Effector CD4-positive, alpha-beta T cell (primary cell): ENCODE measurements at places on chromosomes 13 and 19.
A peak's percentile ranks its signal among the peaks of the same experiment; 100 is the strongest.

DNA sequence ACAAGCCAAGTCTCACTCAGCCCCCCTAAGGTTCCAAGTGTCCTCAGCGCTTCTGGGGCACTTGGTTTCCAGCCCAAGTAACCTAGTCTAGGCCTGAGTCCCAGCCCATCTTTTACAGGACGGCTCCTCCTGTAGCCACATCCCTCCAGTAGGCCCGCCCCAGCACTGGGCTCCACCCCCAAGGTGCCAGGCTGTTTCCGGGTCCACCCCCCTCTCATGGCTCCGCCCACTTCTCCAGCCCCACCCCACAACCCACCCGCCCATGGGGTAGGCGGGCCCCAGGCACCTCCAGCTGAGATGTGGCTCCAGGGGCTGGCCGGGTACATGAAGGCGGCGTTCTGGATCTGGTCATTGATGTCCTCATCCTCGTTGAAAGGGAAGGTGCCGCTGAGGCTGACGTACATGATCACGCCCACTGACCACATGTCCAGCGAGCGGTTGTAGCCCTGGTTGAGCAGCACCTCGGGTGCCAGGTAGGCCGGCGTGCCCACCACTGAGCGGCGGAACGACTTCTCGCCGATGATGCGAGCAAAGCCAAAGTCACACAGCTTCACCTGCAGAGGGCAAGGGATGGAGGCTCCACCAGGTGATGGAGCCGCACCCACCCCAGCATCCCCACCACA lies 17.2 kb upstream of the DACT3 start:
- DNase-seq, result peak; percentile 33

DNA sequence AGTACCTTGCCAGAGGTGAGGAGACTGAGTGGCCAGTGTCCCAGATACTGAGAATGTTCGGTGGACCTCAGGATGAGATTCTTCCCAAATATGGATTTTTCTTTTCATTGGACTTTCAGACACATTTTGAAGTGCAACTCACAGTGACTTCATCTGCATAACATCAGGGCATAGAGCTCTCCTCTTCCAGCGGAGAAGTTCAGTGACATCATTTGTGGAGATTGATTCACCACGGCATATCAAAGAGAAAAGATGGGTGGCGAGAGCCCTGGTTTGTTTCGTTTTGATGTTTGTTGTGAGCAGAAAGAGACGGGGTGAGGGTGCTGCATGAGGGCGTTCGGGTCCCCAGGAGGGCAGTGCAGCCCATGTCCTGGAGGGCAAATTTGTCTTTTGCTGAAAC lies 120.1 kb upstream of the GPR12 start:
- no peak for DNase-seq

DNA sequence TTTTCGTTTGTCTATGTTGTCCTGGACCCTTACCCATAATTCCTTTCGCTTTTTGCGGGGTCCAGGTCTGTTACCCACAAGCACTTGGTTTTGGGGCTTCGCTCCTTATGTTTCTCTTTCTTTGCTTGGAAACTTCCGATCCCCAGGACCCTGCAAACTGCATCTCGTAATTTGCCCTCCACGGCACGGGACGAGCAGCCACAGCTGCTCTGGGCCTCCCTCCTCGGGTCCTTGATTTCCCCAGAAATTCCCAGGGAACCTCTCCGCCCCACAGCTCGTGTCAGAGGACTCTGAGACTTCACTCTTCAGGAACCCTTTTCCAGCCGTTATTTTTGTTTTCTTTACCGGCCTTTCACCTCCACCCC lies 599 bp downstream of the SNRNP70 start:
- DNase-seq, result no peak

DNA sequence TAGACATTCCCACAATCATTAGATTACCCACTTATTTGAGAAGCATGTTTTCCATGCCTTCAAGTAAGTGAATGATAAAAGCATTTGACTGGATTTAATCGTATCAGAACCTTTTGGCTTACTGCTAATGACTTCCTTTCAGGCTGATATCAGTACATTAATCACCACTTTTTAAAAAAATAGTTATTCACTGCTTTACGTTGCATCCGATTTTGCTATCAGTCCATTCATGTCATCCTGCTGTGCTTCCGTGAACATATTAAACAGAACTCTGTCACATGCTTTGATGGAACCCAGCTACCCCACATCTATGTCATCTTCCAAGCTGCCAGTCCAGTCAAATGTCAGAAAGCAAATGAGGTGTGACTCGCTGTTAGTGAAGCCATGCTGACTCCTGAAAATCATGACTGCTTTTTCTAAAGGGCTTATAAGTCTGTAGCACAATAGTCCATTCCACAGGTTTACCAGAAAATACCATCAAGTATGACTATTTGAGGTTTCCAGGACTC lies 440.9 kb downstream of the IRS2 start:
- DNase-seq, result no peak

DNA sequence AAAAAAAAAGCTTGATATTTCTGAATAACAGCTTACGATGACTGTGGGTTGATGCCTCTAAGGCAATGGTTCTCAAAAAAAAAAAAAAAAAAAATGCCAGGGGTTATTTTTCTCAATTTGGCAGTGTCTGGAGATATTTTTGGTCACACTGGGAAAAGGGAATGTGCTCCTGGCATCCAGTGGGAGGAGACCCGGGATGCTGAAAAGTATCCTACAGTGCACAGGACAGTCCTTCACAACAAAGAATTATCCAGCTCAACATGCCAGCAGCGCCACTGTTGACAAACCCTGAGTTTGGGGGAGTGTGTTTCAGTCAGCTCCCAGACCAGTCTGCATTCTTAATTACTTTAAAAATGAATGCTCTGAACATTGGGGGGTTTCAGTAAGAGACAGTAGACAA lies 54.5 kb downstream of the FLT3 start:
- DNase-seq, result no peak

DNA sequence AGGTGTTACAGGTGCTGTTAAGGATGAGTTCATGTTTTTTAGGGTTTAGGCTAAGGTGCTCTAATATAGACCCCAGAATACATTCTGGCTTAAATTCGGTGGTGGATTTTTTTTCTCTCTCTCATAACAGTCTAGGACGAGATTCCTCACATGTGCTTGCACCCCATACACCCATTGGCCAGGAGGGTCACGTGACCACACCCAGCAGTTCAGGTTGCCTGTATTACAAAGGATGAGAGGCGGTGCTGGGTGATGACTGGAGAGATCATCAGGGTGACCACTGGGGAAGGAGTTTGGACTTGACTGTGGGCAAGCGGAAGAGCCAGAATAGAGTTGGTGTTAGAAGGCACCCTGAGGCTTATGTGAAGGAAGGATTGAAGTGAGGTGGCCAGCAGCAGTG lies 27.7 kb downstream of the PPP2R1A start:
- DNase-seq, result no peak

- DNase-seq, result no peak
These were observed 3.7 kb upstream of the PEX11G start for GRCh38 chr19:7492558-7492957.

DNA sequence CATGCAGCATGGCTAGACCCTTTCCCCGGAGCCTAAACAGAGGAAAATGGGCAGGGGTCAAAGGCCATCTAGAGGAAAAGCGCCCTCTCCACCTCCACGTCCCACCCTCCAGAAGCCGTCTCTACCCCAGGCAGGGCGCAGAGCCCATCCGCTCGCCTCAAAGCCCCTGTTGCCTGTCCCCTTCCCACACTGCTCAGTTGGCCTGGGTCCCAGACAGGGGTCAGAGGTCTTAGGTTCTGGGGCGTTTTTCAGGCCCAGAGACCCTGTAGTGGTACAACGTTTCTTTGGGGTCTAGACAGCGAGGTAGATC lies 285 bp downstream of the TMEM143 start:
- no peak for DNase-seq

DNA sequence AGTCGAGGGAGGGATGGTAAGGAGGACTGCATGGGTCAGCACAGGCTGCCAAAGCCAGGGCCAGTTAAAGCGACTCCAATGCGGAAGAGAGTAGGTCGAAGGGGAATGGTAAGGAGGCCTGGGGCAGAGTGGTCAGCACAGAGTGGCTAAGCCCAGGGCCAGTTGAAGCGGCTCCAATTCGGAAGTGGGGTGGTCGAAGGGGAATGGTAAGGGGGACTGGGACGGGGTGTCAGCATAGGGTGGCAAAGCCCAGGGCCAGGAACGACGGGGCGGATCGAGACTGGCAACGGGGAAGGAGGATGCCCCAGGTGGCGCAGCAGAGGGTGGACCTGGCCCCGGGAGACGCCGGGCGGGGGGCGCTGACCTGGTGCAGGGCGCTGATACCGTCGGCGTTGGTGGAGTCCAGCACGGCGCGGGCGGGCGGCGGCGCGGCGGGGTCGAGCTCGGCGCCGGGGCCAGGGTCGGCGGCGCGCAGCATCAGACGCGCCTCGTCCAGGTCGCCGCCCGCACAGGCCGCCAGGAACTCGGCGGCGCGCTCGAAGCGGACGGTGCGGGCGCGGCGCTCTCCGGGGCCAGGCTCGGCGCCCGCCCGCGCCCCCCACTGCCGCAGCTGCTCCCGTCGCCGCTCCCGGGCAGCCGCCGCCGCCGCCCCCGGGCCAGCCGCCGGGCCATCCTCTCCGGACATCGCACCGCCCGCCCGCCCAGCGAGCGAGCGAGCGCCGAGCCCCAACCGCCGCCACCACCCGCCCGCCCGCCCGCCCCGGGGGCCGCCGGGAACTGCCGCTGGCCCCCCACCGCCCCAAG lies at the start of gene PPP1R12C:
Gene PPP1R12C, minus strand, starts transcription at position 779 of the 804 bp plus-strand sequence. Its CDS starts 94 bp downstream, at position 685.
- no peak for DNase-seq

DNA sequence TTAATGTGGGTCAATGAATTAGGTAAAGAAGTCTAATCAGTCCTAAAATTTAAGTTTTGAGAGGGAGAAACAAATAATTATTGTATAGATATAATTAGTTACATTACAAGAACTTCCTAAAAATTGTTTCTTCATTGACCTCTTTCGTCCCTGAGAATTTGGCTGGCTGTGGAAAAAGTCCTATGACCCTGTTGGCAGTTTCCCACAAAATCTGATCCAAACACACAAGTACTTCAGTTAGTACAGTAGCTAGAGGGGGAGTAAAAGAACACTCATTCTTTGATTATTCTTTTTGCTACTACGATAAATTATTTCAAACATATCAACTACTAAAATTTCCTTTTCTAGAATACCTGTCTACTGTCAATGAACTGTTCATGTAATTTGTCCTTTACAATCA lies 11.3 kb downstream of the POSTN start:
- no peak for DNase-seq

GRCh38 chr19:28292822-28293500 lies 920.0 kb downstream of the UQCRFS1 start:
- no peak for DNase-seq

GRCh38 chr19:13459351-13459750 lies 46.9 kb downstream of the CACNA1A start:
- DNase-seq, result no peak

GRCh38 chr19:48483301-48483700 lies 14.1 kb downstream of the CYTH2 start:
- DNase-seq, result no peak

DNA sequence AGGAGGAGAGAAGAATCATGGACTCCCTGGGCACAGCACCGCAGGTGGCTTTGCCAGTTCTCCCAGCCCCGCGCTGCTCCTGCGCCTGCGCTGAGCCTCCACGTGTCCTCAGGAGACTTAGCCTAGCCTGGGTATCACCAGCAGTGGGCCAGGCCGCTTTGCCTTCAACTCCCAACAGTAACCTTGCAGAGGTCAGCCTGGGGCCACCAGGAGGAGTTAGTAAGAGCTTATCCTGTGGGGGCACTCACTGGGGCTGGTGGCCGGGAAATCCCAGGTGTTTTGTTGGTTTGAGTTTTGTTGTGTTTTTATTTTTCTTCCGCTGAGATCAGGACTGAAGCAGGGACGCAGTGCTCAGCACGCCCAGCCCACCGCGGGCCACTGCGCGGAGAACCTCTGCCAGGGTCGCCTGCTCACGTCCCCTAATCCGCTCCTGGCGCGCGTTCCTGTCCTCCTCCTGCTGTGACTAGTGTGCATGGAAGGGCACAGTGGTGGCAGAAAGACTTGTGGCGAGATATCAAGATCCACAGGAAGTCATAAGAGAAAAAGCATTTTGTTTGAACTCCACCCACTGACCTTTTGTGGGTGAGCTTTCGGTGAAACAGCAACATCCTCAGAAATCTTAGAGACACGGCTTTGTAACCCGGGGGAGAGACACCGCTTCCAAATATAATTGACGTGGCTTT lies 207.4 kb upstream of the RFC3 start:
- peak; percentile 33 for DNase-seq

GRCh38 chr13:103731959-103732358 lies 665.7 kb upstream of the SLC10A2 start:
- DNase-seq, result no peak

GRCh38 chr19:15871570-15871969 lies 26.3 kb downstream of the CYP4F2 start:
- no peak for DNase-seq

DNA sequence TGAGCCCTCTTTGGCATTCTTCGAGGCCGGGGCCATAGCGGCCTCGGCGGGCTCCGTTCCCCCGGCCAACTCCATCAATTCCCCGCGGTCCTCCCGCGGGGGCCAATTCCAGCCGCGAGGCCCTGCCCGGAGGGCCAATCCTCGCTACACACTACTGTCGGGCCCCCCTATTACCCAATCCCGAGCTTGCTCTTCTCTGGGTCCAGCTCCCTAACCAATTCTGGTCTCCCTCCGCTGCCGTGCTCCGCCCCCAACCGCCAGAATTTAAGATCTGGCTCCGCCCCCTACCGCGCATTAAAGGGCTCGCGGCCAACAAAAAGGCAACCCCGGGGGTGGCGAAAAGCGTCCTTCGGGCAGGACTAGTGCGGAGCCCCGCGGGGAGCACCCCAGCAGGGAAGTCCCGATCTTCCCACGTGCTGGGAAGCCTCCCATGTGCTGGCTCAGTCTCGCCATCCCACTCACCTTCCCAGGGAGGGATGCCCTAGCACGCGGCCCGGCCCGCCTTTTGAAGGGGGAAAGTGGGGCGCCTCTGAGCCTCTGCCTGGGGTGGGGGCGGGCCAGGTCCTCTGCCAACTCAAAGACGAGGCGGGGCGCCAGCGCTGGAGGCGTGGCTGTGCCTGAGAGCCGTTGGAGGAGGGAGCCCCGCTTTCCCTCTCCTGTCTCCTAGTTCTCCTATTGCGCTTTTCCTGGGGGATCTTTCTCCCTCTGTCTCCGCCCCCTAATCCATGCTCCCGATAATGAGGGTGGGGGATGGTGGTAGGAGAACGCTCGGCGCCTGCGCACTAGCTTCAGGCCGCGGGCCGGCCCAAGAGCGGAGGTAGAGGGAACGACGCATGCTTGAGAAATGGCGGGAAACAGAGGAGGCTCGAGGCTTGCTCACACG lies 3.5 kb downstream of the LIPE start:
- DNase-seq, result peak; percentile 88

DNA sequence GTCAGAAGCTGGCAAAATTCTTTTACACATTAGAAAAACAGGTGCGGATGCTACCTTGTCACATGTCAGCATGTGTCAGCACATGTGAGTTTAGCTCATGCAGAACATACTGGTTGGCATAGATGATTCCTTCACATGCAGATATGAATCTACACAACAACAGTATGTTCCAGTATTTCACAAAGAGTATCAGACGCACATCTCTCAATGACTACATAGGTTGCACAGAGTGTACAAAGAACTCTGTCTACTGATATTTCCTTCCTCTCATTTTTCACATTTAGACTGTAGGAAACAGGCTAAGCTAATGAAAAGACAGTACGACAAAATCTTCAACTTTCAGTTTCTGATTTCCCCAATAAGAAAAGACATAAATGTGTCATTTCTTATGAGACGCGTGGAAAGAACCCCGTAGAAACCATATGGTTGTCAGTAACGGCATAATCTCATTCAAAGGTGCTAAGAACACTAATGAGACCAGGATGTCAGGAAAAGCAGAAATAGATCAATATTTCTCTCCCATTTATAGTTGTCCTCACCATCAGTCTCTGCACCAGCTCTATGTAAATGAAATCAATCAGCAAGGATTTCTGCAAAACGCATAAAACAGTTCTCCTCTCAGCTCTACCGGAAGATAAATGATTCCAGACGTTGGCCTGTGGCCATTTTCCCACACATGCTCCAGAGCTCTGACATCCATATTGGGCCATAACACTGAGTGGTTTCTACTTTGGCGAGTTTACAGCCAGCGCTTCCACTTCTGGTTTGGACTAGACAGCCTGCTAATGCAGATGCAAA lies 81.2 kb downstream of the STARD13 start:
- DNase-seq, result no peak
